ENCODE measurements at places on chromosomes 6 and 20. TPM values are rescaled to one million over a fixed set of nuclear protein-coding genes. Genes with fewer than 3 reads are reported as not detected.

C20orf141 gene
- not detected for total RNA-seq

- DNase-seq, result no peak
Measured at GRCh38 chr6:33868141-33868540, 64.3 kb upstream of the MLN start.

GRCh38 chr6:3841066-3841454 is 8.1 kb upstream of the FAM50B start:
- DNase-seq, result no peak

BMP7 gene
- 1.4 TPM for total RNA-seq

DNA sequence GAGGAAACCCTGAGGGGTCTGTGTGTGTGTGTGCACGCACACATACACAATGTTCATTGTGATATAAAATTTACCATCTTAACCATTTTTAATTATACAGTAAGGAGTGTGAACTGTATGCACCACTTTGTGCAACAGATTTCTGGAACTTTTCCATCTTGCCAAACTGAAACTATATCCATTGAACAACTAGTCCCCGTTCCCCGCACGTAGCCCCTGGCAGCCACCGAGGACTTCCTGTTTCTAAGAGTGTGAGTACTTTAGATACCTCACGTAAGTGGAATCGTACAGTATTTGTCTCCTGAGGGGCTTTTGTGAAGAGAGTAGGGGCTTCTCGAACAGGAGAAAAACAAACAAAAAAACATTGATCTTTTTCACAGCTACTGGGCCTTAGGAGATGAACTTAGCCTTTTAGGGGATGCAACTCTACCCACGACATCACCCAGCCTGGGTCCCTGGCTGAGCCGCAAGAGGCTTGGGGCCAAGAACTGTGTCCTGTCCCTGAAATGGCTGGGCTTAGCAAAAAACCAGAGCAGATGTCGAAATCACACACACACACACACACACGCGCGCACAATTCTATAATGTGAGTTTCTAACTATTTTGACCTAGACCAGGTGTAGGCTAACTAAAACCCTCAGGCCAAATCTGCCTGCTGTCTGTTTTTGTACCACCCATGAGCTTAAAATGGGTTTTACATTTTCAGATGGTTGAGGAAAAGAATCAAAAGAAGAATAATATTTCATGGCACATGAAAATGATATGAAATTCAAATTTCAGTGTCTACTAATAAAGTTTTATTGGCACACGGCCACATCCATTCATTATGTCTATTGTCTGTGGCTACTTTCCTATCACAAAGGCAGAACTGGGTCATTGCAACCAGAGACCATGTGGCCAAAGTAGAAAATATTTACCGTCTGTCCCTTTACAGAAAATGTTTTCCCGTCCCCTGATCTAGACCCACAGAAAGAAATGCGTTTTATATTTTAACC is 144.2 kb downstream of the EYA2 start:
- no peak for DNase-seq

DNA sequence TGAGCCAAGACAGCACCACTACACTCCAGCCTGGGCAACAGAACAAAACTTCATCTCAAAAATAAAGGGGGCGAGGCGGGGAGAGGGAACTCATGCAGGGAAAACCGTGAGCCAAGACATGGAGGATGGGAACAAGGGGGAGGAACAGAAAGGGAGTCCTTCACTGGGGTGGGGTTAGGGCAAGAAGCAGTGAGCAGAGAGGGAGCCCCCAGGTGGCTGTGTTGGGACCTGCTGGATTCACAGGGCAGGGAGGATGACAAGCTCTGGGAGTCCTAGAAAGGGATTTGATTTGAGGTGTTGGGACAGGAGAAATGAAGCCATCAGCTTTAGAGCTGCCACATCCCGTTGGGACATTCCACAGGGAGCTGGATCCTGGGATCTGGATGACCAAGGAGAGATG is 90.6 kb upstream of the TOP1 start:
- no peak for DNase-seq

TMEM151B gene
- total RNA-seq, result 3.8 TPM

DNA sequence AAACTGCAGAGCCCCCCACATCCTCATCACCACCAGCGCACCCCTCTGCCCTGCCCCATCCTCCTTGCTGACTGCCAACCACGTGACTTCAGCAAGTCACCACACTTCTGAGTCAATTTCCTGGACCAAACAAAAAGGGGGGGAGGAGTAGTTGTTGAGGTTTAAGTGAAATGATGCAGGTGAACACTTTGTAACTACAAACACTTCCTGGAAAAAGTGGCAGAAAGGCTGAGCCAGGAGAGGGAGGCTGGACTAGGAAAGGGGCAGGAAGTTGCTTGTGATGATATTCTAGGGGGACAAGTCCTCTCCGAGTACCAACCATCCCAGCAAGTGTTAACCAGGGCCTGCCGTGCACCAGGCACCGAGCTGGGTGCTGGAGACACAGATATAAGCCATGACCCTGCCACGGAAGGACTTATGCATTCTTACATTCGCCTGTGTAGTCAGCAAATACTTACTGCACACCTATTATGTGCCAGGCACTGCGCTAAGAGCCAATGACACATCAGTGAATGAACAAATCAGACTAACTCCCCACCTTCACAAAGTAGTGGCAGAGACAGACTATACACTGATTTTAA is 67.3 kb downstream of the PREX1 start:
- peak; percentile 32 for DNase-seq

HAO1 gene
- not detected for total RNA-seq

DNA sequence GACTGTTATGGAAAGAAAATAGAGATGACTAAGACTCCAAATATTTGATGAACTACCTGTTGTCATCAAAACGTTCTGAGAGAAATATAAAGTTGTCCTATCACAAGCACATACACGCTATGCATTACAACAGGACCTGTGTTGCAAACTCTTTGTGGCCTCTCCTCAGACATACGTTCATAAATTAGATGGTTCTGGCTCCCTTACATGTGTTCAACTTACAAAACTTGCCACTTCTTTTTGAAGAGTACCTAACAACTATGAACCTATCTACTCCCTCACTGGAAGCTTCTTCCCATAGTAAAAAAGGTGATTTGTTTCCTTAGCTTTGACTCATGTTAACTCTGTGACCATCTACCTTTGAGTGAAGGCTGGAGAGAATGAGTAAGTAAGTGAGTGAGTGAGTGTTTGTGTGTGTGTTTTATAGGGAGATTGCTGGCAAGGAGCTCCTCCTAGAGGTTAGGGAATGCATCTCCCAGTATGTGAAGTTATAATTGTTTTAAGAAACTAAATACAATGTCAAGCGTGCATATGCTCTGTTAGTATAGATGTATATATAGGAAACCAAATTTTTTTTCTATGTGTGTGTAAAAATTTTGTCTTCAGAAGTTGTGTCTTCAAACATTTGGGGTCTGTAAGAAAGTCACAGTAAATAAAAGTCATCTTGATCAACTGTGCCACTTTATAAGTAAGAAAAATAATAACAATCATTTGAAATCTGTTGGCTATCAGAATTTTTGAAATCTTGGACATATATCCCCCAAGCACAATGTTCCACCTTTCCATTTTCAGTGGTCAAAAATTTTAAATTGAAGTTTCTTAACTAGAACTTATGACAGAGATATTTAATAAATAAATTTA is 1211.1 kb upstream of the GJE1 start:
- peak; percentile 19 for DNase-seq

DNA sequence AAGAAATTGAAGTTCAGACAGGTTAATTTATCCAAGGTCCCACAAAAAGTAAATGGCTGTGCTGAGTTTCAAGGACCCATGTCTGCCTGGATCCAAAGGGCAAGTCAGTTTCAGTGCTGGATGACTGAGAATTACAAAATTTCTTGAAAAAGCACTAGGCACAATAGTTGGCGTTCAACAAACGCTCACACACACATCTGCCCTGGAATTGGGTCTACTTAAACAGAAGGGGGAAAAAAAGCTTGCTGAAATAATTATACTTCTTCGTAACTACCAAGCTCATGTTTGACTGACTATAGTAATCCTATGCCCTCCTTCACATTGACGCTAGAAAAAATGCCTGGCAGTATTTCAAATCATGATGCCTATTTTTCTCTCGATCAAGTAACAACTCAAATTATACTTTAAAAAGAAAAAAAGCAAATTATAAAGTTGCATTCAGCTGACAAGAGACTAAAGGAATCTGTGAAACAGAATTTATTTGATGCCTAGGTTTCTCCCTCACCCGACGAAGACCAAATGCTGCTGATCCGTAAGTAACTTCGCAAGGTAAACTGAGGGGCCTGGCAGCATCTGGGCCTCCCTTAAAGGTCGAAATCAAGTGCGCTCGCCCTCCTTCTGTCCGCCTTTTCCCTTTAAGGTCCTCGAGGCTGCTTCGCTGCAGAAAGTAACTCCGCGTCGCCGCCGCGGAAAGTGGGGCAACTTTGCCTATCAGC is 650 bp upstream of the CD2AP start:
- DNase-seq, result no peak

GRCh38 chr20:15296422-15296821 is 959.0 kb upstream of the FLRT3 start:
- DNase-seq, result no peak

GRCh38 chr20:40251284-40251932 is 437.6 kb downstream of the MAFB start:
- DNase-seq, result peak; percentile 18

GRCh38 chr6:35461270-35461669 is 6.9 kb upstream of the RPL10A start:
- DNase-seq, result no peak

GRCh38 chr20:62929051-62929538 is 2.8 kb upstream of the DIDO1 start:
- peak; percentile 81 for DNase-seq

GRCh38 chr6:150202934-150203333 is 60.1 kb downstream of the PPP1R14C start:
- DNase-seq, result no peak

SIM1 gene
- not detected for total RNA-seq

- DNase-seq, result no peak
Measured at GRCh38 chr6:81748994-81749393, 3.5 kb downstream of the TENT5A start.
